GM23248 (cell line): ENCODE measurements at places on chromosomes 7 and 10.

- no peak for DNase-seq
These were observed 41.2 kb downstream of the LRRC18 start for GRCh38 chr10:48898426-48898825.

DNA sequence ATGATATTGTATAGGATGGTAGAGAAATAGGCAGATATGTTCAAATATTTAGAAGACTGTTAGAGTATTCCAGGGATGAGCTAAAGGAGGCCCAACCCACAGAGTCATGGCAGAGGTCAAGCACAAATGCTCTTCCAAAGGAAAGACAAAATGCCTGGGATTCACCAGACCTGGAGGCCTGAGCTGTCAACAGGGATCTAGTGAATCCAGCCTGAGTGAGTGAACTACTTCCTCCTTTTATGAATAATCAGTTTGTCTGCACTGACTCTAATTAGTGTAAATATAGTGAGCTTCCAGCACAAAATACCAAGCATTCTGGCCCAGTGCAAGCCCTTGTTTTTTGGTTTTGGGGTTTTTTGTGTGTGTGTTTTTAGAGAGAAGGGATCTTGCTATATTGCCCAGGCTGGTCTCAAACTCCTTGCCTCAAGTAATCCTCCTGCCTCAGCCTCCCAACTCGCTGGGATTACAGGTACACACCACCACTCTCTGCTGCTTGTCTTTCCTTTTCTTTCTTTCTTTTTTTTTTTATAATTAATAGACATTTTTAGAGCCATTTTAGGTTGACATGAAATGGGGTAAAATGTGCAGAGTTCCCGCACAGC is 244.4 kb downstream of the SKIDA1 start:
- DNase-seq: no peak

- DNase-seq: no peak
These were observed 13.8 kb upstream of the RHOBTB1 start for GRCh38 chr10:60957667-60958221.

DNA sequence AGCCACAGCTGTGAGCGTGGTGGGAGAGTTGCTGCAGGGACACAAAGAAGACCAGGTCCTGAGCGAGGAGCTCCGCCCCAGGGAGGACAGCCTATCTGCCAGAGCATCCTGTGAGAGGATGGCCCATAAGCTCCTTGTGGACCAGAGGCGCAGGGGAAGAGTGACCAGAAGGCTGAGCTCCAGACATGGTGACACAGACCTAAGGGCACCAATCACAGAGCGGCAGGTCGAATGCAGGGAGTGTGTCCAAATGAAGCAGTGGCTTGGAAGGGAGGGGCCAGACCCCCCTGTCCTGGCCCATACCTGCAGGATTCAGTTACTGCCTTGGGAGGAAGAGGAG is 135.8 kb upstream of the TMEM72 start:
- DNase-seq: no peak

- DNase-seq: peak; percentile 79
These were observed 551.4 kb downstream of the LRMDA start for GRCh38 chr10:75982611-75983369.

DNA sequence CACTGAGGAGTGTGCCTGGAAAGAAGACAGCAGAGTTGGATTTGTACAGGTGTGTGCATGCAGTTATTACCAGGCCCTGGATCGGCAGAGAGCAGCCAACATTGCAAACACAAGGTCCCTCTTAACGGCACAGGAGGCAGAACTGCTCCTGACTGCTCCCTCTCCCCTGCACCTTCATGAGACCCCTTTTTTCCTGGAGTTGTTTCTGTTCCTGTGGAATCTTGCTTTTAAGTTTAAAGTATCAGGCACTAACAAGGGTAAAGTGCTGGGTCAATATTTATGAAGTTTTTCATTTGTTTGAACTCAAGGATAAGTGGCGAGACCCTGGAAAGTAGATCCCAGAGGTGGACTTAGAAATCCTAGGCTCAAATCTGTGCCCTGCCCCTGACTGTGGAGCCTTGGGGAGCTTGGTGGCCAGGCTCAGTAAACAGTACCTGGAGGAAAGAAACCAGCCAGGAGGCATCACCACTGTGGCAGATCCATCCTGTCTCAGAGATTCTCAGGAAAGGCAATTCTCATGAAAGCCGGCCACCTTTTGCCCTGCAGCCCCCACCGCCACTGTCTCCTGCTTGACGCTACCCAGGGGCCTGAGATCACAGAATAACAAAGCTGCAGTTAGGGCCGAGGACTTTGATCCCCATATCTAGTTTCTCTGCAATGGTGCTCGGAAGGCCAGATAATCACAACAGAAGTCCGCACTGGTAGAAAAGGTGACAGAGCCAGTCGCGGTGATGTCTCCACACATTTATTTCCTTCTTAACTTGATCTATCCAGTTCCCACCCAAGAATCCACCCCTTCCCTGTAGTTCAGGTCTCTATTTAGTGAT is 36.7 kb downstream of the DDC start:
- DNase-seq: no peak

DNA sequence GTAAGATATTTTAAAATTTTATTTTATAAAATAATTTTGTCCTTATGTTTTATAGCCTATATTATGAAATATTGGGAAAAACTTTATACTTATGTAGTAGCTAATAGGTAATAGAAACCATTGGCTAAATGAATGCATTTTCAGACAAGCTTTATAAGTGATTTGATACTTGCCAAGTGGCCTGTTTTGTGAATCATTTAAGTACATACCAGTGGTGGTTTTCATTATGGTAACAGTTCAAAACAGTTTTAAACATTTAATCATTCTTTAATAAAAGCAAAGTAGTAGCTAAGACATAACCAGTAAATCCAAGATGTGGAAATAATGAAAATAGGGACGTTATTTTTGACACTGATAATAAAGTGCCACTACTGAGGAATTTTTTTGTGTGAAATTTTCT is 182.2 kb downstream of the PHF14 start:
- DNase-seq: peak; percentile 62

DNA sequence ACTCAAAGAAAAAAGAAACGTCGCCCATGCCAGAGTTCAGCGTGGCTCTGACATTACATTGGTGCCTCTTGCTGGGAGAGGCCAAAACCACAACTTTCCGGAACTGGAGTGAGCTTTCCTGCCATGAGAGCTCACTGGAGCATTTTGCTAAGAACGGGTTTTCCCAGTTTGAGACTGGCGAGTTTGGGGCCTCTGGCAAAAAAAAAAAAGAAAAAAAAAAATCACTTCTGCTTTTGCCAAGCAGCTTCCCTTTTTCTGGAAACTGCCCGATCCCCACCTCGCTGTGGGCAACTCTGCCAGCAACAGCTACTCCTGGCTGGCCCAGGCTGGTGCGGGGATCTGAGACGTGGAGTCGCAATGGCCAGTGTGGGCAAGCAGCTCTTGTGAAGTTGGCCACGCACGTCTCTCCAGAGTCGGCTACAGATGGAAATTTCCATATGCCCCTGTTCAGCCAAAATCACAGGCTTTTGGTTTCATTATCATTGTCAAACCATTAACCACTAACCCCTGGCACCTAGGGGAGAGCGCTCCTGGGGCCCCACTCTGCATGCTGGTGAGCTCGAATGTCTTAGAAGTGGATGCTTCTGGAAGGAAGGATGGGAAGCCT is 25.7 kb downstream of the PRKAG2 start:
- DNase-seq: peak; percentile 56

GRCh38 chr7:107353701-107354100 is 116.2 kb upstream of the GPR22 start:
- DNase-seq: no peak

DNA sequence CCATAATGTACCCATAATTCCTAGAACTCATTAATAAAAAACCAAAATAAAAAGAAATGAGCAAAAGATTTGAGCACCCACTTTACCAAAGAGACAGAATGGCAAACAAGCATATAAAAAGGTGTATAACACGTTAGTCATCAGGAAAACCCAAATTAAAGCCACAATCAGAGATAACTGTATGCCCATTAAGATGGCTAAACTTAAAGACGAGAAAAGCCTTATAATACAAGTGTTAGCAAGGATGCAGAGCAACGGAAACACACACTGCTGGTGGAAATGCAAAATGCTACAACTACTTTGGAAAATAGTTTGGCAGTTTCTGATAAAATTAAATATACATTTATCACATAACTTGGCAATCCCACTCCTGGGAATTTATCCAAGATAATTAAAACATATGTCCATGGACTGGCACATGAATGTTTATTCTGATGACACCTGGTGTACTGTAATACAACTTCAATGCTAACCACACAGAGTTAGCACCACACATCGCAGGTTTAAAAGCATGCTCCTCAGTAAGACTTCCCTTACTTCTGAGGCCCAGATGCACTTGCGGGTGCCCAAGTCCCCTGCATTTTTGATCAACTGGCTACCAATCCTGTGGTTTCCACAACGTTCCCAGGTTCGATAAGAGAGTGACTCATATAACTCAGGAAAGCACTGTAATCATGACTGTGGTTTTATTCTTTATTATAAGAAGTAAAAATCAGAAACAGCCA is 158.6 kb downstream of the SNX13 start:
- peak; percentile 8 for DNase-seq

DNA sequence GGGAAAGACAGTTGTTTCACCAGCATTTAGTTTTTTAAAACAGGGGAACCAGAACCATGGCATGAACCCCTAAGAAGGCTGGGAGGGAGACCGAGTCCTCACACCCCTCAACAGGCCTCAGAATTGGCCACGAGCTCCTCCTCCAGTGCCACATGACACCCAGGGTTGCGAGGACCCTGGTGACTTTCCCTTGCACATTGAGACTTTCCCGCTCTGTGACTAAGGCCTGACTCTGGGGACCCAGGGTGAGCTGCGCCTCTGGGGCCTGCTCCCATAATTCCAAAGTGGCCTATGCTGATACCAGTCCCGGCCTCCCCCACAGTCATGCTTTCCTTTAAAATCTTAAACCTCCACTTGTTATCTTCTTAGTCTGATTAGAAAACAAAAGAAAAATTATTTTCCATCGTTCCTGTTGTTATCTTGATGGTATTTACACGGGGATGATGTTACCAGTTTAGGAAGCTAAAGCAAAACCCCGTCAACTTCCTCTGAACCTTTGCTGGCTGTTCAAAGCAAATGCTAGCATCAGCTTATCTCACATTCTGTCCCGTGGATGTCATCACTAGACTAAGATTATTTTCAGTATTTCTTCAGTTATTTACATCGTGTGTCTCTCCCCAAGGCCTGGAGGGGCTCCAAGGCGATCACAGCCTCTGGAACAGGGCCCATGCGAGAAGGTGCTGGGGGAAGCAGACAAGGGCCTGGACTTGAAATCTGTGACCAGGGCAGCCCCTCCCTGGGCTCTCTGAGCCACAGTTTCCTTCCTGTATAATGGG is 42.1 kb downstream of the FAM53B start:
- no peak for DNase-seq

- DNase-seq: no peak
These were observed 20.8 kb downstream of the EPC1 start for GRCh38 chr10:32326119-32326518.

DNA sequence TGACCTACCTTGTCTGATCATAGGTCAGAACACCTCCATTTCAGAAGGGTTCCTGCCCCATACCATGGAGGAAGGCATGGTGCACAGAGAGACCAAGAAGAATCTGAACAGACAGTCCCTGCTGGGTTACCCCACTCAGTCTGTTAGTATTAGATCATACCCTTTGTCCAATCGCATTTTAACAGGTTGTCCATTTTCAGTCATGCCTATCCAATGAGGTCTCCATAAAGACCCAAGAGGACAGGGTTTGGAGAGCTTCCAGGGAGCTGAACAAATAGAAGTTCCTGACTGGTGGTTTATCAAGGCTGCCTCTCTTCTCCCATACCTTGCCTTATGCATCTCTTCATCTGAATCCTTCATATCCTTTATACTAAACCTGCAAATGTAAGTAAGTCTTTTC is 21.2 kb upstream of the SLC16A12 start:
- no peak for DNase-seq
